ENCODE measurements at places on chromosomes 13 and 19.

DNA sequence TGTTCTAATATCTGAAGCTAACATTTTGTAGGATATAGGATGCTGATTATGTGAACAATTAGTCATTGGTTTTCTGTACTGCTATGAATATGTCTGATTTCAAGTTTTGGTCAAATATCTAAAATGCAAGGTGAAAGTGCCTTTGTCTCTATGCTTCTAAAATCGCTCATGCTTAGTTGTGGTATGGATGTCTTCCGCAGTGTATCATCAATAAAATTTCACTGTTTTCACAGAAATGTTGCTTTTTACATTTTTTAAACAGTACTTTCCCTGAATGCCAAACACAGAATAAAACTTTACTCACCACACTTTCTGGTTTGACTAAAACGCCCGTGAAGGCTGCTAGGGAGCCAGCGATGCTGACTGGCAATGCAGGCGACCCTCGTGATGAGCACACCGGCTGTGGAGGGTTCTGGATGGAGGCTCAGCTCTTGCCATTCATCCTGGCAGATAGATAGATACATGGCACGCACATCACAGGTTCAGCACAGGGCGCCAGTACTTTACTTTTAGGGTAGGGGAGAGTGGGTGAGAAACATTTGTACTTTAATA lies 40.1 kb downstream of the SLC7A9 start:
- no peak for DNase-seq

DNA sequence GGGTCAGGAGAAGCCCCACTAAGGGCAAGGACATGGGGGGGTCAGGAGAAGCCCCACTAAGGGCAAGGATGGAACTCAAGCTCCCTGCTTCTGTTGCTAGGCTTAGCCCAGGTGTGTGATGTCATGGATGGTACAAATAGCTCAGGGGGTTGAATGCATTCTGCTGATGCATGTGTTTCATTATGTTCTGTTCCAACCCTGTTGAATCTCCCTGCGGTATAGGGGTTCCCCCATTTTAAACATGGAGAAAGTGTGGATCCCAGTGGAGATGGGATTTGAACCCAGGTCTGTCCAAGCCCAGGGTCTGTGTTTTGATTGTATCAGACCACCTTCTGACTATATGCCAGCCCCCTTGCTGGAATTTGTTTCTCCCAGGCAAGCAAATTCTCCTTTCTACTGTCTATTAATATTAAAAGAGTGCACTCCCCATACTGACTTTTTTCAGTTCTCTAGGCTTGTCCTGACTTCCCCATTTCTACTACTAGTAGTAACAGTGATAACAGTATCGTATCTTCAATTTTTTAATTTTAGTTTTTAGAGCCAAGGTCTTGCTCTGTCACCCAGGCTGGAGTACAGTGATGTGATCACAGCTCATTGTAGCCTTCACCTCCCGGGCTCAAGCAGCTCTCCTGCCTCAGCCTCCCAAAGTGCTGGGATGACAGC lies 6.7 kb downstream of the ZNF865 start:
- no peak for DNase-seq

GRCh38 chr19:29777781-29778309 lies 33.9 kb upstream of the CCNE1 start:
- no peak for DNase-seq

DNA sequence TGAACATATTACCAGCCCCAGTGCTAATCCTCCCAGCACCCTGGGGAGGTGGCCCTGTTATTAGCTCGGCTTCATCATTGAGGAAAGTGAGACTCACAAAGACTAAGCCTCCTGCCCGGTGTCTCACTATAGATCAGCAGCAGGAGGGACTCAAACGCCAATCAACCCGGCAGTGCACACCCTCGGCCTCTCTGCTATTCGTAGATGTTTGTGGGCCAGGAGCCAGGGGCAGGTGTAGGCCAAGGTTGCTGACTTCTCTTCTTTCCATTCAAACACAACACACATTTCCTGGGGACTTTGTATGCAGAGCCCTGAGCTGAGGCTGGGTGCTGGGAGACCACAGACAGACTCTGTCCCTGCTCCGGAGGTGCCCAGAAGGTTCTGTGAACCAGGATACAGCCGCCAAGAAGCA lies 9.4 kb upstream of the SBK3 start:
- no peak for DNase-seq

GRCh38 chr13:109355166-109355565 lies 431.2 kb downstream of the IRS2 start:
- DNase-seq = no peak

GRCh38 chr13:111978546-111978945 lies 88.4 kb upstream of the SOX1 start:
- DNase-seq = no peak

GRCh38 chr13:23866420-23867026 lies 22.7 kb downstream of the MIPEP start:
- no peak for DNase-seq

GRCh38 chr19:45782820-45783785 lies 813 bp upstream of the DMPK start:
- DNase-seq = no peak

GRCh38 chr13:31035185-31035965 lies 102.9 kb downstream of the TEX26 start:
- no peak for DNase-seq

DNA sequence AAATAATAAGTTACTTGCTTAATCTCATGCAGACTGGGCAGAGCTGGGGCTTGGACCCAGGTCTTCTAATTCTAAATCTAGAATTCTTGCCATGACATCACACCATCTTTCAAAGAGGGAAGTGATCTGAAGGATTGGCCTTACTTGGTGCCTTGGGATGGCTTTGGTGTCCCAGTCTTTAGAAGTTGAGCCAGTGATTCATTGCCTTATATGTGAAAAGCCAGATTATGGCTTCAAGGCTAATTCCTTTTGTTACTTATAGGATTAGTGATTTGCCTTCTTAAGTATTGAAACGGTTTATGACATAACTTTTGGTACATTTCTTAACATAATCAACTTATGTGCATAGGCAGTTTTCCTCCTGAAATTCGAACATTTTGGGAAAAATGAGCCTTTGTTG lies 14.9 kb downstream of the COG3 start:
- DNase-seq = no peak

DNA sequence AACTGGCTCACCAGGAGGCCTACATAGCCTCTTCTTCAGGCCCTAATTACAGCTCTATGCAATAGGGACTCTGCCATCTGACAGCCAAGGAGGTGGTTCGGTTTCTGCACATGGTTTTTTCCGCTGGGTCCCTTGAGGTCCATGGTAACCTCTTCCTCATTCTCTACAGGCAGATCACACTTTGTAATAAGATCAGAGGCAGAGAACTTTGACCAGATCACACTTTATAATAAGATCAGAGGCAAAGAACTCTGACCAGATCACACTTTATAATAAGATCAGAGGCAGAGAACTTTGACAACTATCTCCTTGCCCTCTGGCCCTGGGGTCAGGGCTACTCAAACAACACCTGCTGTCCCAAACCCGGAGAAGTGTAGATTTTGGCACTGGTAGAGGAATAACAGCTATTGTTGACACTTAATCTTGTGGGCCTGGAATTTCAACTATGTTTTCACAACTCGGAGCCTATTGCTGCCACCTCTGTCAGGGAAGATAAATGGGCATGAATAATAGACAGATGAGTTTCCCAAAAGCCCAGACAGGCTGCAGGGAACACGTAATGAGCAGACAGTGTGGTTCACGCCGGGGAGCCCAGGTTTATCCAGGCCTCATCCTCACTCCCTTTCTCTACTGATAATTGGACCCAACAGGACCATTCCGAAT lies 246.1 kb downstream of the UQCRFS1 start:
- no peak for DNase-seq

DNA sequence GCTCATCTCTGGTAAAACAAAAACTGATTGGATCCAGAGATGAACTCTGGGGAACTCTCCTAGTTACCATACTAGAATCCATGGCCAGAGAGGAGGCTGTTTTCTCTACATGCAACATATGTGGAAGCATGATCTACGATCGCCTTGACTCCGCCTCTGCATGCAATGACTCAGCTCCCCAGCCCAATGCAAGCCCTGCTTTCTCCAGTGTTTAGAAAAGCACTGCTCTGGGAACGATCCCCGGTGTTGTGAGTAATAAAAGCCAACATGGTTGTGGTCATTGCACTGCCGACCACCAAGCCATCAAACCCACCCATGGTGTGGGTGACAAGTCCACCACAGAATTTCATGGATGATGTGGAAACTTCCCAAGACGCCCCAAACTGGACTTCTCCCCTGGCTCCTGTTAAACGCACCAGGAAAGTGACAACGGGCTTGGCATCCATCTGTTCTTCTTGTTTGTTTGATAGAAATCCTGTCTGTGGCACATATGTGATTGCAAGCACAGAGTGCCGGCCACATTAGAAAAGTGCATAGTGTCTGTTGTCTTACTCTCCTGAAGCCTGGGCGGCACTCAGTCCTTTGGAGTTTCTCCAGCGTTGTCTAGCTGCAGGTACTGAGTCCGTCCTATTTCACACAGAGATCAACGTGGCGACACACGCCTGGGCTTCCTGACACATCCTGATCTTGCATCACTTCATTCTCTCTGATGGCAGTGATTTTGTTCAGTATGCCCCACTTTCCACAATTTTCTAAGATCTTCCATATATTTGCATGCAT lies 36.4 kb upstream of the VSTM2B start:
- DNase-seq = no peak

GRCh38 chr13:54029226-54029625 lies 1000.6 kb downstream of the OLFM4 start:
- DNase-seq = no peak

- DNase-seq = no peak
These were observed 10.8 kb downstream of the SH3GL1 start for GRCh38 chr19:4389511-4390016.

DNA sequence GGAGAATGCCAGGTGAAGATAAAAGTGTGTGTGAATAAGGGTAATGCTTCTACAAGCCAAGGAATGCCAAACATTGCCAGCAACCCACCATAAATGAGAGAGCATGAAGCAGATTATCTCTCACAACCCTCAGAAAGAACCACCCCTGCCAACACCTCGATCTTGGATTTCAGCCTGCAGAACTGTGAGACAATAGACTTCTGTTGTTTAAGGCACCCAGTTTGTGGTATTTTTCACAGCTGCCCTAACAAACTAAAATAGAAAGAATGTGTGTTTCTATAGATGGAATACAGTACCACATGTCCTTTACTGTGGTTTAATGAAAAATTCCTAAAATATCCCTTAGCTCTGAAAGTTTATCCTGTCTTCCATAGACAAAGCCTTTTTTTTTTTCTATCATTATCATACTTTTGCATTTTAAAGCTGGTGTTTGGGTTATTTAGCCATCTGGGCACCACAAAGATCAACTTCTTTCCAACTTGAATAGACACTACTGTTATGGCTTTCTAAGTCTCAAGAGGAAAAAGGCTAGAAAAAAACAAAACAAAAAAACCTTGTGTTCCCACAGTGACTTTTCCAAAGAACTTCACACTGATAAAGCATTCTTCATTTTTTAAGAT lies 505.6 kb downstream of the KCTD12 start:
- DNase-seq = no peak

GRCh38 chr13:79128158-79128557 lies 277.9 kb downstream of the RBM26 start:
- DNase-seq = no peak

DNA sequence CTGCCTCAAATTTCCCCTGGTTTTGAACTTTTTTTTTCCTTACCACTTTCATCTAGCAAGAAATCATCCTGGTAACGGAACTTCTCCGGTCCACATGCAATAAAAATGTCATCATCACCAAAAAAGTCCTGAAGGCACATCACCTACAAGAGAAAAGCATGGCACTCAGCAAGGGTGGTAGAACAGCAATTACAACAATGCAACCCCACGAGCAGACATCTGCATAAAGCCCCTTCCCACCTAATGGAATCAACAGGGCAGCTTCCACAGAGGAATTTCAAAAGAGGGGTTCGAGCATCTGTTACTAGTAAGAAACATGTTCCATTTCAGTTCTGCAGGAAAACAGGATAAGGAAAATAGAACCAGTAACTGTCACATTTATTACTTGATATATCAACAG lies 183.9 kb downstream of the DCLK1 start:
- no peak for DNase-seq

DNA sequence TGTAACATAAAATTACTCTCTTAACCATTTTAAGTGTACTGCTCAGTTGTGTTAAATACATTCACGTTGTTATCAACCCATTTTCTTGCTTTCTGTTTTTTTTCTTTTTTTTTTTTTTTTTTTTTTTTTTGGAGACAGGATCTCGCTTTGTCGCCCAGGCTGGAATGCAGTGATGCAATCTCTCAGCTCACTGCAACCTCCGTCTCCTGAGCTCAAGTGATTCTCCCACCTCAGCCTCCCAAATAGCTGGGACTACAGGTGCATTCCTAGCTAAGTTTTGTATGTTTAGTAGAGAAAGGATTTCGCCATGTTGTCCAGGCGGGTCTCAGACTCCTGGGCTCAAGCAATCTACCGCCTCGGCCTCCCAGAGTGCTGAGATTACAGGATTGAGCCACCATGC lies 42.5 kb upstream of the C13orf42 start:
- DNase-seq = peak; percentile 27

- no peak for DNase-seq
These were observed 36.8 kb upstream of the C1QTNF9 start for GRCh38 chr13:24272452-24273161.

GRCh38 chr13:79869326-79869725 lies 388.4 kb downstream of the NDFIP2 start:
- peak; percentile 56 for DNase-seq

- DNase-seq = peak; percentile 99
These were observed at the start of gene TOMM40 for GRCh38 chr19:44891016-44891882. Gene TOMM40, plus strand, starts transcription at chr19:44891254. Its CDS starts 162 bp downstream, at chr19:44891416.

DNA sequence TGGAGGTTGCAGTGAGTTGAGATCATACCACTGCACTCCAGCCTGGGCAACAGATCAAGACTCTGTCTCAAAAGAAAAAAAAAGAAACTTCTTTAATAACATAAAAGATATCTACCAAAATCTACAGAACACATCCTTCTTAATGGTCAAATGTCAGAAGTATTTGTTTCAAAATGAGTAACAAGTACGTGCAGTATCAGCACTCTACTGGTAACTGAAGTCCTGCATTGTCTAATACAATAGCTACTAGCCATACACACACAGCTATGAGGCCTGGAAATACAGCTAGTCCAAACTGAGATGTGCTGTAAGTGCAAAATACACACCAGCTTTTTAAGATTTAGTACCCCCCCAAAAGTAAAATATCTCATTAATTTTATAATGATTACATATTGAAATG lies 88.1 kb downstream of the TSC22D1 start:
- DNase-seq = no peak

- no peak for DNase-seq
These were observed 30.8 kb downstream of the TMED1 start for GRCh38 chr19:10805065-10805757.

GRCh38 chr19:33660410-33661124 lies 38.8 kb downstream of the CHST8 start:
- DNase-seq = no peak

- DNase-seq = peak; percentile 40
These were observed 567 bp downstream of the EFNB2 start for GRCh38 chr13:106534639-106535551.

GRCh38 chr19:8655340-8655709 lies 24.9 kb downstream of the NFILZ start:
- no peak for DNase-seq

DNA sequence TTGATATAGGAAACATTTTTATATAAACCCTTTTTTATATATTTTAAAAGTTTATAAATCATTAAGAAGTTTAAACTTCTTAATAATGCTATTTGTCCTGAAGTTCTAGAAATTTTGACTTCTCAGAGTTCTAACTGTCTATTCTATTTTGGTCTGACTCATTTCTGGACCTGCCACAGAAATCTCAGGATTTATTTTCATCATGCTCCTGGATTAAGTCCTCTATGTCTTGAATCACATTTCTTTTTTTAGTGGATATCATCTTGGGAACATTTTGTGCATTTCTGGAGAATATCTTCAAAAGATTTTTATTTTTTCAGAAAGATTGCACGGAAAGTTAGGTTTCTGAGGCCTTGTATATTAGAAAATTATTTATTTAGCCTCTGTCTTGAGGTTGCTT lies 289.1 kb downstream of the NDFIP2 start:
- no peak for DNase-seq
